Activated CD4-positive, alpha-beta T cell treated with anti-CD3 and anti-CD28 coated beads, Interleukin-2, Interleukin-6, amounts not matched to agents 100 ng/mL and 50 ng/mL, durations not matched to agents 16 hours and 8 hours (primary cell): ENCODE measurements at places on chromosomes 6 and 20.

DNA sequence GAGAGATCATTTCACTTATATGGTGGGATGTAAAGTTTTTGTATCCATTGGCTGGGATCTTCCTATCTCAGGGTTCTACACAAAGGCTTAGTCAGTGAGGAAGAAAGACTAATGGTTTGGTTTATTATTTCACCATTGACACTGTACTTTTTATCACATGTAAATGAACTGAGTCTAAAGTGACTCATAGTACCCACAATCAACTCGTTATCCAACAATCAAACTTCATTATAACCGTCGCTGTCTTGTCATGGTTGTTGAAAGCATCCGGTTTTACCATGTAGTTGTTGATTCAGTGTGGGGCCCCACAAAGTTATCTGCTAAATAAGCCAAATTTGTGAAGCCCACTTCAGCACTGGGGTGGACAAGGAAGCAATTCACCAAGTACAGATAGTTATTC, 55.8 kb upstream of the MTRF1L start:
- DNase-seq: no peak

DNA sequence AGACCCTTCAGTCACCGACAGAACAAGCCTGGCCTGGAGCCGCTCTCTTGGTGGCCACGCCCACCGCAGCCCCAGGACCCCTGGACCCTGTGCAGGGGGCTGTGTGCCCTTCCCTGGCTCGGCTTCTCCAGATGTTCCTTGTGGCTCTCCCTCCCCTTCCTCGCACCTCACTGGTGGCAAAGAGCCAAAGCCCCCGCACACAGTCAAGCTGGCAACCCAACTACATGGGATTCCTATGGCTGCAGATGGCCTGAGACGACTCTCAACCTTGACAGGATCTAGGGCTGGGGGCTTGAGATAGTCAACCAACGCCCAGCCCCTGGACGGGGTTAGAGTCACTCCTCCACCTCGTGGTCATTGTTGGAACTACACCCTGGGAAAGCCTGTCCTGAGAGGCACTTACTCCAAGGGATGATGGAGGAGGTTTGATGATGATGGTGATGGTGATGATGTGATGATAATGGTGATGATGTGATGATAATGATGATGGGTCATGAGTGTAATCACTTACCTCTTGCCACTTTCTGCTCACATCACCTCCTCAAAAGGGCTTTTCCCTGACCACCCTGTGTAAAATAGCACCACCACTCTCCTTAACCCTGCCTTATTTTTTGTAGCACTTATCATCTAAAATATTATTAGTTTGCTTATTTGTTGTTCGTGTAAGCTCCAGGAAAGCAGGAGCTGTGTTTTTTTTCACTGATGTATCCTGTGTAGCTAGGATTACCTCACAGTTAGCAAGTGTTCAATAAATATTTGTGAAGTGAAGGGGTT, 278.4 kb downstream of the LRFN2 start:
- DNase-seq: peak; percentile 70

GRCh38 chr6:133040803-133041419, 200.2 kb upstream of the EYA4 start:
- DNase-seq: no peak

- DNase-seq: peak; percentile 87
Observed at GRCh38 chr20:62382306-62383198, 4.4 kb upstream of the RPS21 start.

GRCh38 chr6:127924440-127924839, 23.6 kb upstream of the THEMIS start:
- DNase-seq: no peak

GRCh38 chr6:111522393-111523020, 39.5 kb upstream of the REV3L start:
- DNase-seq: peak; percentile 16

- no peak for DNase-seq
Observed at GRCh38 chr20:1880529-1881239, 14.5 kb upstream of the SIRPA start.

- DNase-seq: no peak
Observed at GRCh38 chr6:144886682-144887081, 601.5 kb downstream of the UTRN start.

DNA sequence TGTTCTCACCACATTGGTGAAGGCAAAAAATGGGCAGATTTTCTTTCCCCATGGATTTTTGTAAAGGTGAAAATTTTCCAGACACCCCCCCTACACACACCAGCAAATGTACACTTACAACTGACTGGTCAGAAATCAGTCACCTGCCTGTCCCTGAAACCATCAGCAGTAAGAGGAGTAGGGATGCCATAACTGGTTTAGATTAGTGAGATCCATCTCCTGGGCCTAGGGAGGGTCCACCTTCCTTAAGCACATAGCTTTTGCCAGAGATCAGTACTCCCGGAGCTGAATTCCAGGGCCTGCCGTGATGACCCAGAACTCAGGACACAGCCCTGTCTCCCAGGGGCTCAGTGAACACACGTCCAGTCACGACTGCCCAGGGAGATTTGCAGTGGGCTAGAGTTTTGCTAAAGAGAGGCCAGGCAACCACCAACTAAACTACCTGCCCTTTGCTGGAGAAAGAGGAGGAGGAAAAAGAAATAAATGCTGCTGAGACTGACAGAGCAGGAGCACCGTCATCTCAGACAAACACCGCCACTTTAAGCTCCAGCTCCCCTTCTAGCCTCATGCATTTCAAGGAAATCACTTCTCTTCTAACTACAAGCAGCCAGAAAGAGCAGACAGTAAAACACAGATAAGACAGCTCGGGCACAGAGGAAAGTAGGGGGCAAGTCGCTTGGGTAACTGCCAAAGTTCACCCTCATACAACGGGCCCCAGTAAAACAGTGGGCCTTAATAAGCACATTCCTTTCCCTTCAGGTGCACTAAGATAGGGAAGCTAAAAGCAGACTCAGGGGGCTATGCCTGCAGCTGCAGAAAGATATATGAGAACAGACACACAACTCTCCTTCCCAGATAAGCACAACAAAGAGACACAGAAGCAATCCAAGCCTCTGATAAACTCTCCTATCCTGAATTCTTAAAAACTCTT, 82.6 kb upstream of the SPTLC3 start:
- DNase-seq: no peak

DNA sequence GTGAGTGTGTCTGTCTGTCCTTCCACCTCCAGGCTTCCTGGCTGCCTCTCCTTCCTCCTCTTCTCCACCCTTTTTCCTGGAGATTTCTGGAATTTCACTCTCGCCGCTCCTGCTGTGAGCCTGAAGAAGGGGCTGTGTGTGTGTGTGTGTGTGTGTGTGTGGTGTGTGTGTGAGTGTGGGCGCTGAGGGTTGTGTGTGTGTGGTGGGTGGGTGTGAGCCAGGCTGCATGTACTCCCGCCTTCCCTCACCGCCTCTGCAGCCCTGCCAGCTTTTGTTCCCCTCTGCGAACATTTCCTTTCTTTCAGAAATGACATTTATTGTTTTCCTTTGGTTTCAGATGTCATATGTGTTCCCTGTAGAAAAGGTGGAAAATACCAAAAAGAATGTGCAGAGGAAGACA, 76.0 kb downstream of the SRC start:
- no peak for DNase-seq

DNA sequence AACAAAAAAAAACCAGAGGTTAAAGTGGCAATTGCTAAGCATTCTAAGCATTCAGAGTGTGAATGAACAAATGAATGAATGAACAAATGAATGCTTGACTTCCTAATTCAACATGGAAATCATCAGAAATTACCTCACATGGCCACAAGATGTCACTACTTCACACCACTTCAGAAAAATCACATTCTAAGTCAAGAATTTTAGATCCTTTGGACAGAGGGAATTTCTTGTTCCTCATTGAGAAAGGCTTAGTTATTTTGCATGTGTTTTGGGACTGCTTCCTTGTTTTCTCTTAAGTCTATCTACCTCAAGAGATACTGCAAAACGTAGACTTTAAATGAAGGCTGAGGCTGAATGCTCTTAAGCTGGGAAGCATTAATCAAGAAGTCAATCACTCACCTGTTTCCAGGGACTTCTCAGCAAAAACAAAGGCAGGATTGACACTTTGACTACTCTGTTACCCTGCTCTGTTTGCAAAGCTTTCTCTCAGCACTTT, 120.2 kb downstream of the MBOAT1 start:
- peak; percentile 33 for DNase-seq

- DNase-seq: no peak
Observed at GRCh38 chr20:60659240-60659639, 592.8 kb upstream of the CDH4 start.

GRCh38 chr20:57560554-57561355, at the start of gene PCK1:
PCK1 (plus strand) TSS chr20:57561110; CDS start chr20:57561412, 302 bp downstream.
- DNase-seq: no peak

GRCh38 chr20:40675599-40676221, 13.3 kb downstream of the MAFB start:
- no peak for DNase-seq

DNA sequence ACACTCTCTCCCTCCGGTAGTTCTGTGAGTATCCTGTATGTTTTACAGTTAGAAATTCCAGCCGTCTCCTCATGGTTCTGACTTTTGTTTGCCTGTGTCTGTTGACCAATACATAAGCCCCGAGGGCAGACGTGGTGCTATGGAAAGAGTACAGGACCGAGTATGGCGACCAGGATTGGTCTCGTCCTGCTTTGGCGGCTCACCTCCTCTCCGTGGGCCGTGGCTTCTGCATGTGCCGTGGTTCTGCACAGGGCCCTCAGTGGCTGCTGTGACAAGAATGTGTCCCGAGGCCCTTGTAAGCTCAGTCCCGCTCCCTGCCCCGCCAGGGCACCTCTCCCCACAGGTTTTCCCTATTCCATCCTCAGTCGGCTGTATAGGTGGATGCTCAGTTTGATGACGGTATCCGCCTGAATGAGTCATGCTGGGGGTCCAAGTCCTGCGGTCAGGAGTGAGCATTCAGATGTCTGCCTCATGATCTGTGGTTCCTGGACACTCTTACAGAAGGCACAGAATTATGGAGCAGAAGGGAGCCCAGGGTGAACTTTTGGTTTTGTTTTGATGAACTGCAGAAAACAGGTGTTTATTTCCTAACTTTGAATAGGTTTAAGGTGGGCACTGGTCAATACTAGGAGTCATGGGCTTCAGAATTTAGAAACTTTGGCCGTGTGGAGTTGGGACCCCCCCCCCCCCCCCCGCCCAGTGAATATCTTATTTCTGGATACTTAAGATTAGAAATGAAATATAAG, 1.2 kb downstream of the ARFGAP1 start:
- no peak for DNase-seq

DNA sequence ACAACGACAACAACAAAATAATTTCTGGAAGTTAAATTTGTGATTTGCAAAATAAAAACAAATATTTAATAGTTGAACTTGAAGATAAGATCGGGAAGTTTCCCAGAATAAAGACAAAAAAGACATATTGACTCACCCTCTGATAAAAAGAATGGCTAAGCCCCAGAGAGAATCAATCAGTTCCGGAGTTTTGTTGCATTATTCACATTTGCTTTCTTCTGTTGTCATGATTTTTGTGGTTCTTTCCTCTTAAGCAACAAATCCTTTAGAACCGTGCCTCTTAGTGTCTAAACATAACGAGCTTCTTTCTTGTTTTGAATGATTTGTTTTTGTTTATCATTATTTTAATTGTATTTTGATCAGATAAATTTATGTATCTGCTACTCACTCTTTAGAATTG, 337.7 kb upstream of the PRND start:
- no peak for DNase-seq
